T1000 (cell line): ENCODE measurements at places on chromosomes 5 and 9.

- DNase-seq, result no peak
These were observed 510.4 kb upstream of the TYRP1 start for GRCh38 chr9:12182806-12183205.

DNA sequence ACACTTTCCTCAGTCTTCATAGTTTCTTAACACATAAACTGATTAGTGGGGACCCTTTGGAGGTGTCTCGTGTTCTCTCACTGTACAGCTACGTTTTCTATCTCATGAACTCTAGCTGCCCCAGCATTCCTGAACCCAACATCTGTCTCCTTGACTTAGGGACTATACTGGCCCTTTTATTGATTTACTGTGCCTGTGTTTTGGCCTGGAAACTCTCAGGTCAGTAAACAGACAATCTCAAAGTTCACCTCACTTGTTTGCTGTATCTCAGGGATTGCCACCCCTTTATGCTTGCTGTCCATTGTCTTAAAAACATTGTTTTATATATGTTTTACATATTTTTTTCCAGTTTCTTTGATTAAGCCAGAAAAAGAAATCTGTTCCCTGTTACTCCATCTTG lies 222.8 kb downstream of the FAM170A start:
- DNase-seq, result no peak

DNA sequence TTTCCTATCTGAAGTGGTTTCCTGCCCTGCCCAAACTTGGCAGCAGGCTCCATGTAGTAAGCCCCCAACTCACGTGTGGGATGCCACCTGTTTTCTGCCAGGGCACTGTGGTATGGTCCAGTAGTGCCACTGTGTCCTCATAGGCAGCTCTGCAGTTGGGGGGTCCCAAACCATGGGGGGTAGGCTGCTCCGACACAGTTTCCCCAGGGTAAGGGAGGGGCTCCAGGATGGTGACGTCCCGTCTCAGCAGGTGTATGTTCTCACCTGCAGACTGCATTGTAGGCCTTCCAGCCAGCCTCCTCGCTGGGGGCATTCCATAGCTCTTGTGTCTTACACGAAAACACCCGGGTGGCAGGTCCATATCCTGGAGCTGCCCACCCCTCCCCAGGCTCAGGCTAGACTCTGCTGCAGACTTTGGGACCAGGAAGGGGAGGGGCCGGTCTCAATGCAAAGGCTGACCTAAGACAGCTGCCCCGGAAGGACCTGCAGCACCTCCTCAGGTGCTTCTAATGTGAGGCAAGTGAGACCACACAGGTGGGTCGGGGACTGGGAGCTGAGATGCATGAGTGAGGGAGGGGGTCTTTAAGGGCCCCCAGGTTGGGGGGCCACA lies 330.5 kb upstream of the IRX4 start:
- DNase-seq, result no peak

GRCh38 chr5:125478599-125478998 lies 732.2 kb upstream of the ZNF608 start:
- no peak for DNase-seq

GRCh38 chr5:67496051-67496450 lies 299.5 kb upstream of the CD180 start:
- DNase-seq, result no peak

- DNase-seq, result no peak
These were observed 170.1 kb downstream of the GABBR2 start for GRCh38 chr9:98538626-98539031.
